Cortex of kidney (tissue), 1 donor: ENCODE measurements at places on chromosomes 13 and 19.

DNA sequence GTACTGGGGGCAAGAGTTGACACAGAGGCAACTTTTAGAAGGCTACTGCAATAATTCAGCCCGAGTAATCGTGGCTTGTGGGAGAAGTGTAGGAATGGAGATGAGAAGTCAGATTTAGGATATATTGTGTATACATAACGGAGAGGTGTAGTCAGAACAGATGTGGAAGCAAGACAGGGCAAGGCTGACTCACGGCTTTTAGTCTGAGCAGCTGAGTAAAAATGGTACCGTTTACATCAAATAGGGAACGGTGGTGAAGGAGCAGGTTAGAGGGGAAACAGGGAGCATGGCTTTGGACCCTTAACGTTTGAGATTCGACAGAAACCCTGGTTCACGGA is 796 bp upstream of the LSM14A start:
- no peak for DNase-seq

- no peak for DNase-seq
Observed at GRCh38 chr19:21580101-21580500, 74.7 kb downstream of the ZNF429 start.

DNA sequence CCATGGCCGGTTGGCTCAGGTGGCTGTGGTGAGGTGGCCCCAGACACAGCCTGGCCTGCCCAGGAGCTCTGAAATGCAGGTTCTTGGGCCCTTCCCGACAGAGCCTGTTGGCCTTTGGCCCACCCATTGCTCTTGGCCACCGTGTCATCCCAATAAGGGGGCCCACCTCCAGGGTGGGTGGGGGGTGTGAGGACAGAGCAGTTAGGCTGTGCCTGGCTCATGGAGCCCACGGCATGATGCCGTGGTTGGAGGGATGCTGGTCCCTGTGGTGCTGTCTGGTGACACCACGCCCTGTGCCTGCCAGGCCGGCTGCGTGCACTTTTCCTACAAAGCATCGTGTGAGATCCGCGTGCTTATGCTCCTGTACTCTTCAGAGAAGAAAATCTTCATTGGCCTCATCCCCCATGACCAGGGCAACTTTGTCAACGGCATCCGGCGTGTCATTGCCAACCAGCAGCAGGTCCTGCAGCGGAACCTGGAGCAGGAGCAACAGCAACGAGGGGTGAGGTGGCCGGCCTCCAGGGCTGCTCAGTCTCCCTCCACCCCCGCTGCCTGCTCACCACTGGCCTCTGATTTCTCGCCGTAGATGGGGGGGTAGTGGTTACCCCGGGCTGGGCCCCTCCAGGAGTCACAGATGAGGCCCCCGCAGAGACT is 7.6 kb downstream of the PNKP start:
- DNase-seq = no peak

DNA sequence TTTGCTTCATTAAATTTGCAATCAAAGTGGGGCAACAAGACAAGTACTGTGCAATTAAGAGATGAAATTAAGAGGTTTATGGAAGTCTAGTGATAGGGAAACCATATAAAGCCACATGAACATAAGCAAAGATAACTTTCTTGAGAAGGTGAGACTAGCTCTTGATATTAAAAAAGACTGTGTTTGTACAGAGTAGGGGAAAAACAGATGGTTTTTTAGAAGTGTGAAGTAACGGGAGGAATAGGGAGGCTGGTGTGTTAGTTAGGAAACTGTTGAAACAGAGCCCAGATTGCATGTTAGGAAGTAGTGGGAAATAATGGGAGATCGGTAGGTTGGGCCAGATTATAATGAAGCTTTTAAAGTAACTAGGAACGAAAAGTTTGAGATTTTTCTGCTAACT is 149.8 kb upstream of the FREM2 start:
- DNase-seq = no peak

DNA sequence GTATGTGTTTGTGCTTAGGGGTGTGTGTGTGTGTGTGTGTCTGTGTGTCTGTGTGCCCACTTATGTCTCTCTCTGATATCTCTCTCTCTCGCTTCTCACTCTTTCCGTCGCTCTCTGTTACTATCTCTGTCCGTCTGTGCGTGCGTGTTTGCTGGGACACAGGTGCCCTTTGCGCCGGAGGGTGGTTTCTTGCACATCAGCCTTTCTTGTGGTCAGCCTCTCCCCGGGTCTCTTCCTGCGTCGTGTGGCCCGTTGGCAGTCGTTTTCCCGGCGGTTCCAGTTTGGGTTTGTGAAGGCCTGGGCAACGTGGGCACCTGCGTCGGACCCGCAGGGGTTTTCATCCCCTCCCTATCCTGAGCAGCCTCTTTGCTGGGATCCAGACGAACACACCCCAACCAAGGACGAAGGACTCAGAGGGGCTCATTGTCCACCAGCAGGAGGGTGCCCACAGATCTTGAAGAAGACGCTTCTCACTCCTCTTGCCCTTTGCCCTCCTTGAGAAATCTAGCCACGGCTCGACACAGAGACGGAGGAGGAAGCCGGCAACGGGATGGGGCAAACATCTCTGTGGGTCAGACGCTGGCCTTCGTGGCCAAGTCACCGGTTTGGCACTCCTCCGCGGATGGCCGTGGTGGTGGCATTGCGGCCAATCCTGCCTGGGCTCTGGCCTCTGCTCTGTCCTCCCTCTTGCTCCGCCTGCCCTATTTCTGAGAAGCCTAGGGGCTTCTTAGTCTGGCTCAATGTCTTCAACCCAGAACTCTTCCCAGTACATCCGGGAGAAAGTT is 52.3 kb downstream of the ZNF146 start:
- DNase-seq = no peak
